Activated CD4-positive, alpha-beta T cell treated with anti-CD3 and anti-CD28 coated beads, Interleukin-2, amount 50 U/mL, for 1 hour (primary cell): ENCODE measurements at places on chromosomes 2 and 18.
A peak's percentile ranks its signal among the peaks of the same experiment; 100 is the strongest.

- DNase-seq, result no peak
Observed at GRCh38 chr2:230591850-230592249, 120.8 kb upstream of the CAB39 start.

- DNase-seq, result no peak
Observed at GRCh38 chr2:178448968-178449661, 1.9 kb downstream of the PRKRA start.

- DNase-seq, result no peak
Observed at GRCh38 chr18:2186967-2187366, 384.3 kb downstream of the METTL4 start.

- no peak for DNase-seq
Observed at GRCh38 chr18:33316146-33316587, 124.4 kb downstream of the CCDC178 start.

GRCh38 chr2:128984855-128985254 lies 666.2 kb upstream of the HS6ST1 start:
- no peak for DNase-seq

- no peak for DNase-seq
Observed at GRCh38 chr2:158491072-158491471, 34.3 kb downstream of the PKP4 start.

DNA sequence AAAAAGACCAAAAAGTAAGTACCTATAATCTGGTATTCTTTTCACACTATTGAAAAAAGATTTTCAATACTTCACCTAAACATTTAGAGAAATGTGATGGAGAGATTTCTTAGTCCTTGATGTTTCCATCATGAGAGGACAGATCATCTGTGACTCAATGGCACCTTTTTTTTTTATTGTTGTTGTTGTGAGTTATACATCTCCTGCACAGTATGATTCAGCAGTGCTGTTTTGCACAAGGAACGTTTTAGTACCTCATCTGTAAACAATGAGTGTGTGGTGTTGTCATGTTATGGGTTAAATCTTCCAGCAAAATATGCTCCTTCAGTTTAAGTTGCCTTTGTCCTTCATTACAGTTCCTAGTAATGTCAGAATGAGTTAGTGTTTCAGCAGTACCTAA lies 2.2 kb downstream of the KIAA1328 start:
- DNase-seq, result no peak

GRCh38 chr18:53784253-53784652 lies 440.2 kb downstream of the MBD2 start:
- no peak for DNase-seq

DNA sequence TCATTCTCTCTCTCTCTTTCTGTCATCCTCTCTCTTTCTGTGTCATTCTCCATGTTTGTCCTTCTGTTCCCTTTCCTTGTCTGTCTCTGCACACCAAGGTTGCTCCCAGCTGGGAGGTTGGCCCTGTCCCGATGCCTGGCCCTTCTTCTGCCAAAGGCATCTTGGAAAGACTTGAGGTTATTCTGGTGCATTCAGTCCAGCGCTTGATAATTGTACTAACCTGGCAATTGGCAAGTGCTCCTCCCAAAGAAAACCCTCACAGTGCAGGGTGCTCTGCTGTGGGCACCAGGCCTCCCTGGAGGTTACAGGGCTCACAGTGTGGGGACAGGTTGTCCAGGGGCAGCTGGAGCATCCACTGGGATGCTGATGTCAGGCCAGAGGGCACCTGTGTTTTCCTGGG lies 95.4 kb downstream of the GLI2 start:
- DNase-seq, result no peak

DNA sequence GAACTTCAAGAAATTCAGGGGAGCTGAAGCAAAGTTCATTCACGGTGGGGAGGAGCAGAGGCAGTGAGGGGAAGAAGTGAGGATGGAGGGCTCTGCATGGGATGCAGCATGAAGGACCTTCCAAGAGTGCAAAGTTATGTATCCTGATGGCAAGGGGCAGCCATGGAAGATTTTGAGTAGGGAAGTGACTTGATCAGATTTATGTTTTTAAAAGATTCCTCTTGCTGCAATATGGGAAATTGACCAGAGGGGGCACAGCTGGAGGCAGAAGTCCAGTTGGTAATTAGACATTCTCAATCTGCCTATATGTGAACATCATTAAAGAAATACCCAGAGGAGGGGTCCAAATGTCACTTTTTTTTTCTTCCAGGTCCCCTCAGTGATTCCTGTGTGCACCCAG lies 21.5 kb upstream of the ANXA4 start:
- DNase-seq, result no peak

DNA sequence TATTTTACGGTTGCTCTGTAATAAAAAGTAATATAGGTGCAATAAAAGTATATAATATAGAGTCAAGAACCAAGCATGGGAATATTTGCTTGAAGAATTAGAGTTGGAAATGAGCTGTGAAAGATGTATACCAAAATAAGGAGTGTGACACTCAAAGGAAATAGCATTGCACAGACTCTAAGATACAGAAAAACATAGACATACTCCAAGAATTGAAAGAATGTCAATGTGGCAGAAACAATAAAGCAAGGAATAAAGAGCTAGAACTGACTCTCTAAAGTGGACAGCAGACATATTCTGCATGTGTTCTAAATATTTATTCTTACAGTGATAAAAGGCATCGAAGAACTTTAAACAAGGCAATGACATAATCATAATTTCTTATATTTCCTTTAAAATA lies 561.1 kb upstream of the SETBP1 start:
- DNase-seq, result no peak

- no peak for DNase-seq
Observed at GRCh38 chr18:56789004-56789888, 138.1 kb downstream of the WDR7 start.

GRCh38 chr2:113926314-113926713 lies 36.4 kb downstream of the ACTR3 start:
- DNase-seq, result no peak

DNA sequence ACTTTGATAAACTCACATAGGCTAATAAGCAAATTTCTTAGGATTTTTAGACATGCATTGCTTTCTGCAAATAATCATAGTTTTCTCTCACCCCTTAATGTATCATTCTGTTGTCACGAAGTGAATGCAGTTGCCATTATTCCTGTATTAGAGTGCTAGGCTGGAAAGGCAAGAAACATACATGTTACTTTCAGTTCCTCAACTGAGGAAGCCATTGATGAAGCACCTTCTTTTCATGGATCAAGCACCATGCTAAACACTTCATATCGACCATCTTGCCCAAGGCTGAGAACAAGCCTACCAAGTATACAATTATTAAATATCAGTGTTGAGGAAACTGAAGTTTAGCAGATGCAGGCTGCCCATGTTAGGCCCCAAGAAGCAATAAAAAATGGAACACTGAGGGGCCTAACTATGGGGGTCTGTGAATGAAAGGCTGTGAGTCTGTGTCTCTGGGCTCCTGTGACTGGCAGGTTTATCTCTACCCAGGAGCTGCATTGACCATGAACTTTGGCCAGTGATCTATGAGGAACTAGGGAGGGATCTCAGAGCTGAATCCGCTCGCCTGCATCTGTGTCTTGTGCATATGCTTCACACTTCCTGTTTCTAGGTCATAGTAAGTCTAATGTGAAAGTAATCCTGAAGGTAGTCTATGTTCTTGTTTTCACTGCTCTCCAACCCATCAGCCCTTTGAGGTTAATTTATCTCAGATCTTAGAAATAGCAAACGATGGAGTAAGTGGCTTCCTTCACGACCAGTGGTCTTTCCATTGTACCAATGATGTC lies 16.0 kb upstream of the TSPYL6 start:
- DNase-seq, result no peak

DNA sequence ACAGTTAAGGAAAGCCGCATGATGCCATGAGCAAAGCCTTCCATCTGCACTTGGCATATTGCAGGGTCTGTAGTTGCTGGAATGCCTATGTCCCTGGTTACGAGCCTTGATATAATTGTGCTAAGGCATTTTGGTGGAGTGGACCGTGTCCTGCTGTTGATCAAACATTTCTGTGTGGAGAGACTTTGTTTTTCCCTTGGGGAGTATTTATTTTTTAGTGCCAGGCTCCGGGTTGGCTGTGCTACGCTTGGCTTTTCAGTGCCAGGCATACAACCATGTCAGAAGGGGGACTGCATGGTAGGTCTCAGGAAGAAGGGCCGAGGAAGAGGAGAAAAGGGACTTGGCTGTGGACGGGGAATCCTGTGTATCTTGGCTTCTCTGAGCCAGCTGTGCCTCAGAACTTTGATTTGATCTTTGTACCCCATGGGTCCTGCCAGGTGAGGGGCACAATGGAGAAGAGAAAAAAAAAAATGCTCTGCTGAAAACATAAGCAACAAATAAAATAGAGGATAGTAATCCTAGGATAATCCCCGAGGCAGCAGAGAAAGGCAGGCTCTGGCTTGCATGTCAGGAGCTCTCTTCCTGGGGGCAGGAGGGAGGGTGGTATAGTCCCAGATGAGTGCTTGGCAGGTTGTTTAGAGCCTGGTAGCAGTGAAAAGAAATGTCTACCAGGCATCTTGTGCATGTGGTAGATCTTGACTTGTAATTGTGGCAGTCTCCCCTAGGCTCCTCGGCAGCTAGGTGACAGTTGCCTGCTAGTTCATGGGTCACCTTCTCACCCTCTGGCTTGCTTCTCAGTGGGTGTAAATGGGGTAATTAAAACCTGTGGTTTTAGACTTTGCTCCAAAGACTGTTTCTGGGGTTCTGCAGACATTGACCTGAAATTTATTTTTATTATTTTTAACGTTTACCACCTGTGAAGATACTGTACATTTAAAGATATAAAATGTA lies 233.0 kb downstream of the NEDD4L start:
- no peak for DNase-seq

DNA sequence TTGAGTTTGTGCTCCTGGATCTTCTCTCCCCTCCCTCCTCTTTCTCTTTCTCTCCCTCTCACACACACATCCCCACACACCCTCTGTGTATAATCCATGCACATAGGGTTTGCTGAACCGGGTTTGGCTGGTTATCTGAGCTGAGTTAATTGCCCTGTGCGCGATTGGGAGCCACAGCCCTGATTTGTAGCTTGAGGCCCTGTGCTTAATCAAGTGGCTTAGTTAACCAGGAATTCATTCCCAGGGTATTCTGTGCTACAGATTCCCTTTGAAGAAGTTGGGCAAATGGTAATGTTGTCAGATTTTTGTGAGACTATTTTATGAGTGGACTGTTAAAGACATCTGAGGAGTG lies 6.2 kb downstream of the PARD3B start:
- no peak for DNase-seq

GRCh38 chr2:12081481-12082210 lies 335.2 kb downstream of the LPIN1 start:
- DNase-seq, result no peak

GRCh38 chr2:75033516-75033915 lies 75.1 kb downstream of the POLE4 start:
- DNase-seq, result no peak

- no peak for DNase-seq
Observed at GRCh38 chr2:196586511-196586991, 53.0 kb upstream of the CCDC150 start.

DNA sequence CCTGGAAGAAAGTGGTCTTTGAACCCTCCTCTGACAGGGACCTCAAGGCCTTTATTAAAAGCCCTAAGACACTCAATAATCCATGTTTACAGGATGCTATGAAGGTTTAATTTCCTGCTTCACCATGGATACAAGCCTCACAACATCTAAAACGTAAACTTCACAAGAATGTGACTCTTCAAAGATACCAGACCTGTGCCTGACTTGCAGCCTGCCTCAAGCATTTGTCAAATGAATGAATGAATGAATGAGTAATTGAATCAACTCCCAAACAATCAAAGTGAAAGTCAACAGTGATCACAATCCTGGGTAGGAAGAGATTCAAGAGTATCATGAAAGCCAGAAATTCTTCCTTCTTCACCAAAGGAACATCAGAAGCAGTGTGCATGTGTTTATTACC lies 30.4 kb downstream of the KLF7 start:
- DNase-seq, result no peak

GRCh38 chr2:187547353-187547979 lies 6.8 kb downstream of the TFPI start:
- DNase-seq, result no peak

GRCh38 chr2:240997141-240997855 lies 1.1 kb upstream of the SNED1 start:
- DNase-seq, result no peak

DNA sequence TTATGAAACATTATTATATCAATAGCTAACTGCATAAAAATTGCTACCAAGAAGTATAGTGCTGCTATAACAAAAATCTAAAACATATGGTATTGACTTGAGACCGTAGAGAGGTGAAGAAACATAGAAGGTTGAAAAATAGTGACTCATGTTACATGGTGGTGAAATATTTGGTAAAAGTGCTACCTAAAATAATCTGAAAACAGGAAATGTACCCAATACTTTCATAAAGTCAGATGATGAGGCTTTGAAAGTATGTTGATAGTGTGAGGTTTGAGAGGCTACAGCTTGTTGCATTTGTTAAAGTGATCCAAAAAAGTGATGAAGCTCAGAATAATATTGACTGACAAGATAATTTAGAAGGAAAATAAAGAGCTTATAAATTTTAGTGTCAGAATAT lies 718.7 kb upstream of the SLC8A1 start:
- DNase-seq, result no peak

DNA sequence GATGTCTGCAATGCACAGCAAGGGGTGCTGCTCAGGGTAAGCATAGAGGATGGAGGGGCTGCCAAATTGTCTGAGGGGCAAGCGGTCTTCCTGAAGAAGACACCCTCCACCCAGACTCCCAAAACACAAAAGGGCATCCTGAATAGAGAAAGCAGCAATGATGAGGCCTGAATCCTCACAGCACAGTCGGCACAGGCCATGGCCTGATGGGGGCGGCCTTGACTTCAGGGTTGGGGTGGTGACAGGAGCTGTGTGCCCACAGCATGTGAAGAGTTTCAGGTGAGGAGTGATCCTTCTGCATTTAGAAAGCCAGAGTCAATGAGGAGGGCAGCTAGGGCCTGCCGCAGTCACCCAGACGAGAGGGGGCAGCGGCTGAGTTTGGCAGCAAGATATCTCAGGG lies 159.4 kb downstream of the GALNT14 start:
- DNase-seq, result no peak

DNA sequence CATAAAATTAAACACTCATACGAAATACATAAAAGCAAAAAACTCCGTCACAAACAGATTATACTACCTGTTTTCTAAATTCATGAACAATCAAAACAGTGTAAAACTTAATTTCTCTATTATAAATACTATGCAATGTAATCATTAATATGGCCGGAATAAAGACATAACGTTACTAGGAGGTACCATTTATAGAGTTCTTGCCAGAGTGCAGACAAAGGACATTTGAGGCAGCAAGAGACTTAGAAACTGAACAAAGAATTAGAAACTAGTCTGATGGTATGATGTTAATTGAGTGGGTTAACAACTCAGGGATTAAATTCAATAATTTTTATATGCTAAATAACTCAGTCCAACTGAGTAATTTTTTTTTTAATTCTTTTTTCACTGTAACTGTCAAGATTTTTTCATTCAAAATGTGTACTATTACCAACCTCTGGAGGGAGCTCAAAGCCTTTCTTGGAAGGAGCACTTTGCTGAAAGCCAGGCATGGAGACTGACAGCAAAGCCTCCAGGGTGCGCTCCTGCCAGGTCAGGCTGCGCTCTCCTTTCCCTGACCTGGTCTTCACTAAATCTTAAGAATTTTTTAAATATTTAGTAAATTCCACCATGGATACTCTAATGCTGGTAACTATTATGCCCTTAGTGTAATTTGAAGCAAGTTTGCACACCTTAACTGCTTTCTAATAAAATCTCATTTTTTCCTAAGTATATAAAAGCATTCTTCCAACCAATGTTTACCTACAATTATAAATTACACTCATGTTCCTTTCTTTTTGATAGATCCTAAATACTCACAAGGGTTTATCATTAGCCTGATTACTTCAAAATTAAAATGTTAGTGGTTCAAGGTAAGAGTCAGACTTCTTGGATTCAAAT lies 34.1 kb downstream of the WDR35 start:
- peak; percentile 26 for DNase-seq

- DNase-seq, result no peak
Observed at GRCh38 chr2:121081701-121082100, 203.3 kb downstream of the TFCP2L1 start.
